ENCODE measurements at places on chromosomes 13 and 19. TPM values are rescaled to one million over a fixed set of nuclear protein-coding genes. Genes with fewer than 3 reads are reported as not detected.

Gene GCDH
- total RNA-seq = 51.1 TPM

Gene ERICH6B
- not detected for total RNA-seq

Gene SBK3
- 0.15 TPM for total RNA-seq

Gene CCNA1
- 1.0 TPM for total RNA-seq

Gene ZNF442
- total RNA-seq = 1.0 TPM

Gene CYSLTR2
- total RNA-seq = not detected

Gene ZNF665
- 2.1 TPM for total RNA-seq

Gene SOX1
- not detected for total RNA-seq

Gene MATK
- total RNA-seq = not detected

Gene NFIX
- 42.9 TPM for total RNA-seq

Gene SERPINE3
- not detected for total RNA-seq

Gene IGFL2
- not detected for total RNA-seq

Gene SIGLEC12
- total RNA-seq = not detected

Gene VSTM1
- total RNA-seq = not detected

Gene GSX1
- total RNA-seq = not detected

Gene PSPN
- 0.84 TPM for total RNA-seq

Gene KIRREL2
- under 0.01 TPM for total RNA-seq

Gene CGB8
- not detected for total RNA-seq

Gene NOVA2
- total RNA-seq = not detected

Gene UBAC2
- total RNA-seq = 37.3 TPM

Gene ARL11
- total RNA-seq = not detected

Gene FLT1
- total RNA-seq = 0.59 TPM

Gene WTIP
- total RNA-seq = 19.5 TPM

Data from bronchus fibroblast of lung (primary cell).